Activated CD8-positive, alpha-beta memory T cell treated with anti-CD3 and anti-CD28 coated beads for 1 hour (primary cell): ENCODE measurements at places on chromosomes 4 and X.

DNA sequence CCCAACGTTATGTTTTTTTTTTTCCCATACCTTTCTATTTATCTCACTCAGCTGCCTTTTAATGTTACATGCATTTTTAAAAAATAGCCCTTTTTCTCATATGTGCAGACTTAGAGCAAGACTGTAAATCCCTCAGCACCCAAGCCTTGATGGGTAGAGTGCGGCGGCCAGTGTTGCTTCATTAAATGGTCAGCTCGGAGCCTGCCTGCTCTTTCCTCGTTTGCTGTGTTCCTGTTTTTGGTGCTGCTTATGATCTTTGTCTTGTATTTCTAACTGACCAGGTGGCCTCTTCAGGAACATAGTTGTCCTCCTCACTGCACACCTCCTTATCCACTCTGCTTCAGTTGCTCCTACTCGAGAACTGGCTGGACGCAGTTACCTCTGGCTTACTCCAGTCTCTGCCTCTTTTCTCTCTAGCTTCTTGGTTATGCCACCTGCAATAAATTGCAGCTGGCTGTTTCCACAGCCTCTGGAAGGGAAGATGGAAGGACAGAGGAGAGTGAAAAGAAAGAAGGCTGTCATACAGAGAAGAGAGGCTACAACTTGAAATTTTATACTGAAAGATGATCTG is 10.7 kb downstream of the RBPJ start:
- no peak for DNase-seq

DNA sequence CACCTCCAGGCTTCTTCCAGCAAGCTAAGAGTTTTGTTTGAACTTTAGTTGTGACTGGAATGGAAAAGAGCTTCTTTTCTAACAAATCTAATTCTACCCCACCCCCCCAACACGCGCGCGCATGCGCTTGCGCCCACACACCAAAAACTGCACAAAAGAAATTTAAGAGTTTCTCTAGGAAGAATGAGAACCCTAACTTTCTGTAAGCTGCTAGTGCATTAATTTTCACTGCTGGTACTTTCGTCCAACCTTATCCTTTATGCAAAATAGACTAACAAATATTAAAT is 9.0 kb upstream of the INTU start:
- DNase-seq = no peak

GRCh38 chr4:40622913-40623312 is 6.8 kb downstream of the RBM47 start:
- DNase-seq = no peak

DNA sequence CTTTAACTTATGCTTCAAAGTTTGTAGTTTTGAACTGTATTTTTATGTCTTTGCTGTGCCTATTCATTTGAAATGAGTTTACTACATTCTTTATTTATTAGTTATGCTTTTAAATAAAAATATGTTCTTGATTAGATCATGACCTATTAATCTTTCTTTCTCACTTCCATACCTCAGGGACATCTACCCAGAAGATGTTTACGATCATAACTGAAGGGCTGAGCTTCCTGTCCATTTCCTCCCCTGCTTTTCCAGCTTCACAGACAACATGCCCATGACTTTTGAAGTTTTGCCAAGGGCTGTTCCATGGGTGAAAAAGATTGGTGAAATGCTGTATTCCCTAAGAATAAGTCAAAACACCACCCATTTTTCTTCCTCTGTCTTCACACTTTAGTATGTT is 99.7 kb upstream of the DDIT4L start:
- no peak for DNase-seq

- no peak for DNase-seq
Measured at GRCh38 chr4:156495091-156495490, 476.5 kb downstream of the PDGFC start.

- DNase-seq = no peak
Measured at GRCh38 chrX:37825215-37825842, 22.0 kb downstream of the DYNLT3 start.

- no peak for DNase-seq
Measured at GRCh38 chr4:8735236-8736089, 136.2 kb downstream of the HMX1 start.

DNA sequence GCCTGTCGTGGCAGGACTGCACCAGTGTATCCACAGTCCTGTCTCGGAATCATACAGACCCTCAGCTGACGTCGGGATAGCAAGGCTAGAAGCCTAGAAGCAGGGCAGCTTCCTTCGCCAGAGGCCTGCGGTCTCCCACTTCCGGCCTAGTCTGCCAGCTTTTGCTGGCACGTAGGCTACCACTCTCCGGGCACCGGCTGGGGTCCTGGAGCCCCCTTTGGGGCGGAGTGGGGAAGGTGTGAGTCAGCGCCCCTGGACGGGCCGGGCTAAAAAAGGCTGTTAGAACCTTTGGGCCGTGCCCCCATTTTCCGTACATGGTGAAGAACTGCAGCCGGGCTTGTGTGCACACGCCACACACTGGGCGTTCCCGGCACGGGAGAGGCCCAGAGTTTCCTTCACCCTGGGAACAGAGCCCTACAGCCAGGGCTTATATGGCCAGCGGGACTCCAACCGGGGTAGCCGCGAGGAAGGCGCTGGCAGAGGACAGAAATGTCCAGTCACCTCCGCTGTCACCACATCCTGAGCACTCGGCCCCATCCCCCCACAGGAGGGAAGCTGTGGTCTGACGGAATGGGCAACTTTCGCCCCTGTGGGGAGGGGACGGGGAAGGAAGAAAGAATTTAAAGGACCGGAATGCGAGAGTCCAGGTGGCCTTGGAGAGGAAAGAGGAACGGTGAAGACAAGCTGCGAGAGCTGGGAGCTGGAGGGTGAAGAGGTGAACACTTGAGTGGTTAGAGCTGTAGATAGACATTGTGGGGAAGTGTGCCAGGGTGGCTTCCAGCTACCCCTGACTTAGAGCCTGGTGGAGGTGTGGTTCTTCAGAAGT is 4.6 kb downstream of the MAGIX start:
- DNase-seq = peak; percentile 56

- no peak for DNase-seq
Measured at GRCh38 chr4:141786946-141787345, 150.6 kb downstream of the IL15 start.

DNA sequence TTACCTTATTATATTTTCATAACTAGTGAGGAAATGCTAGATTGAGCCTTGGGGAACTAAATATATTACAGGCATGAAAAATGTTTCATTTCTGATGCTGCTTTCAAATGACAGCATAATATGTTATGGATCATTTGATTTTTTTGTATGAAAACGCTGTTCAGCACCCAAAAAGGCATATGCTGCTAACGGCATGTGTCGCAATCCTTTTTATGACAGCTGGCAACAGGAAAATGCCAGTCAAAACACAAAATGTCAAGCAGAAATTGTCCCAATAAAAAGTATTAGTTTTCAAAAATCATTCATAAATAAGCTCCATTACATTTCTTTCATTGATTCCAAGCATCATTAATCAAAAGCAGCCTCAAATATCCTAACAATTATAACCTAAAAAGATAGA is 1244.5 kb downstream of the PCDH7 start:
- no peak for DNase-seq

- no peak for DNase-seq
Measured at GRCh38 chr4:110904435-110905065, 281.7 kb upstream of the PITX2 start.

- no peak for DNase-seq
Measured at GRCh38 chrX:150569155-150569477, 695 bp downstream of the MTM1 start.

DNA sequence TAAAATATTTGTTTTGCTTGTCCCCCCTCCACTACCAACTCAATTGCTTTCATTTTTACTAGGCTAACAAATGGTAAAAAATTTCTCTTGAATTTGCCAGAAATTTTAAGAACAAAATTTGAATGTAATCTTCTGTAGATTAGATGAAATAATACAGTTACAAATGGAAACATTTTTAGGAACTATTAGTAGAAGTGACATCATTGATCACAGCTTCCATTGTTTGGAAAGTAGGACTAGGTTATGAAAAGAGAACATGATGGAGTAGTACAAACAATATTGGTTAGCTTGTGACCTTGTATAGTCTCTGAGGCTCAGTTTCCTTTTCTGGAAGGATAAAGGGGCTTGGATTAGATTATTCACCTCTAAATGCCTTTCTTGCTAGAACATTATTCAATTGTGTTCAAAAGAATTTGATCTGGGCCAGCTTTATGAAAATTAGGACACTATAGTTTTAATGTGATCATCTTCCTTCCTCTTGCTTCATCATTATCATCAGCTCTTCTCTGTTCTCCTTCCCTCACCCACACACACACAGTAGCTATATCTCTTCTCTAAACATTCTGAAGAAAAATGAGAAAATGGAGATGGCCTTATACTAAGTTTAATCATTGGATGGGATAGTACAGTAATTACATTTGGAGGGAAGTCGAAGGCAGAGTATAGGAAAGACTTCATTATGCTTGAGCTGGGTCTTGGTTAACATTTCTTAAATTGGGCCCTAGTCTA is 9.9 kb downstream of the MTMR1 start:
- no peak for DNase-seq

GRCh38 chrX:2583194-2584162 is 82.7 kb upstream of the DHRSX start:
- DNase-seq = no peak

- DNase-seq = no peak
Measured at GRCh38 chr4:117428536-117428935, 343.2 kb upstream of the TRAM1L1 start.

DNA sequence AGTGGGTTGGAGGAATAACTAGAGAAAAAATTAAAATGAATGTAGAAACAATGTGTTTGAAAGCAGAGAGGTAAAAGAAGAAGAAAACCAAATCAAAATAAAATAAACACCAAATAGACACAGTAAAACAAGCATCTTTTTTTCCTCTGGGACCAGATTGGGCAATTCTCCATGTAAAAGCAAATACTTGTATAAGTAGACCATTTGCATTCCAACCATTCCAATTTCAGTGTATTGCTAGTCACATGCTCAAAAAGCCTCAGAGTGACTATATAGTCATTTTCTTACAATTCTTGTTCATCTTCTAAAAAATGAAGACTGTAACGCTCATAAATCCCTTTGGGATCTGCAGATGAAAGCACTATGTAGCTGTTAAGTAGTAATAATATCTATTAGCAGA is 969.5 kb downstream of the PCDH18 start:
- DNase-seq = no peak

- no peak for DNase-seq
Measured at GRCh38 chr4:111994392-111994791, 150.9 kb upstream of the FAM241A start.

GRCh38 chrX:19202171-19202570 is 79.9 kb upstream of the ADGRG2 start:
- DNase-seq = no peak

DNA sequence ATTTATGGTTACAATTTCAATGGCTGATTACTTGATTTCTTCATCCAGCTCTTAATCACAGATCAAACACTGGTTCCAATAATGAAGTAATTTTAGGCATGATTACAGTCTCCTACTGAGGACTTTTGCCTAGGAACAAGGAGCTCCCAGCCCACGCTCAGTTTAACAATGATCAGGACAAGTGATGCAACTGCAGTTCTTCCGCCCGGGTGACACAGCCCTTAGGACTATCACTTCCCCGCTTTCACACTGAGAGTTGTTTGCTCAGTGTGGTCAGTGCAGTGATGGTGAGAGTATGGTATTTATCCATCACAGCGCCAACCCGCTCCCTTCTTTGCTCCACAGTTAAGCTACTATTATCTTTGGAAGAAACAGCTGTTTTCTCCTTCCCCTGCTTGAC is 203.2 kb upstream of the MBNL3 start:
- DNase-seq = no peak

- DNase-seq = no peak
Measured at GRCh38 chr4:21469438-21470300, 478.9 kb downstream of the KCNIP4 start.

GRCh38 chr4:103050736-103051436 is 25.7 kb downstream of the SLC9B2 start:
- no peak for DNase-seq
